ENCODE measurements at places on chromosomes 1 and 21.

DNA sequence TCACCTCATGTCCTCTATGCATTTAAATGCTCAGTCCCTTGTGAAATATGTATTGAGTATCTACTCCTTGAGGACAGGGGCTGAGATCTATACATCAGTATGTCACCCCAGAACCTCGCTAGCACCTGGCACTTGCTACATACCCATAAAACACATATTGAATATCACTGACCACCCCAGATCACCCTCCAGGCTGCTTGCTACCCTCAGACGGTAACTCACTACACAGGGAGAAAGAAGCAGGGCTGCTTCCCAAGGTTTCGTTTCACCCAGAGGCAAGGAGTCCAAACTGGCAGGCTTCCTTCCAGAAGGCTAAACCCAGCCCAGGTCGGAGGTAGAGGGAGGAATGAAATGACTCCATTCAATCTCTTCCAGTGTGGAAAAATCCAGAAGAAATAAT is 8.5 kb downstream of the INKA2 start:
- no peak for DNase-seq

DNA sequence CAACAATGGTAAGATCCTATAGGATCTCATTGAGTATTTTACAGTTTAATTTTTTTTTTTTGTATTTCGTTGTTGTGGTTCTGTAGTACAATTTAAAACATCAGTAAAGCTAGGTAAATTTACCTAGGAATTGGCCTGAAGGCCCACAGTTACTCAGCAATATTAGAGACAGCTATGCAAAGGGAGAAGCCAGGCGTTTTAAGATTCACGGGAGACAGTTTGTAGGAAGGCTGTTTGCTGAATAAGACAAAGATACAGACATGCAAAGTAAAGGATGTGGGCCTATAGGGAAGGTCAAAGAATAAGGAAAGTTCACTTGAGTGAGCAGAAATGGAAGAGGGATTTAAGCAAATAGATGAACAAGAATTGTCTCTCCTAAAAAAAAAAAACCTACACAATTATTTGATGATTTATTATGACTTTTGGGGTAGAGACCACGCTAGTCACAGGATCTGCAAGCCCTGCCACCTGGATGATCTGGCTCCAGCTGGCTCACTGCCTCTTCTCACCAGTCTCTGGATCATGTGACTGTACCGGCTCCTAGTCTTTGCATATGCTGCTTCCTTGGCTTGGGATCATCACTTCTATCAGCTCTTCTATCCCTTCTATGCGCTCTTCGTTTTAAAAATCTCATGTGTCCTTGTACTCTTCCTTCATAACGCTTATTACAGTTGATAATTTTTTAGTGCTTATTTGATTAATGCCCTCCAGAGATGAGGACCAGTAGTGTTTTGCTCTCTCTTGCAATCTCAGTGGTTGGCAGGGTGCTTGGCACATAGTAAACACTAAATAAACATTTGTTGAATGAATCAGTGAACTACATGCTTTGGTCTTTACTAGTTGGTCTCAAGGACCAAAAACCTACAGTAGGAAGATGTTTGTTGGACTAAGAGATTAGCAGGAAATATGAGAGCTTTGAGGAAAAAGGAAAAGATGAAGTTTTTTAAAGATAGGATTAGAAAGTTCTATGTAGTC is 14.1 kb downstream of the DYRK1A start:
- DNase-seq: no peak

- DNase-seq: no peak
Measured at GRCh38 chr1:52677076-52677806, 20.9 kb downstream of the COA7 start.

DNA sequence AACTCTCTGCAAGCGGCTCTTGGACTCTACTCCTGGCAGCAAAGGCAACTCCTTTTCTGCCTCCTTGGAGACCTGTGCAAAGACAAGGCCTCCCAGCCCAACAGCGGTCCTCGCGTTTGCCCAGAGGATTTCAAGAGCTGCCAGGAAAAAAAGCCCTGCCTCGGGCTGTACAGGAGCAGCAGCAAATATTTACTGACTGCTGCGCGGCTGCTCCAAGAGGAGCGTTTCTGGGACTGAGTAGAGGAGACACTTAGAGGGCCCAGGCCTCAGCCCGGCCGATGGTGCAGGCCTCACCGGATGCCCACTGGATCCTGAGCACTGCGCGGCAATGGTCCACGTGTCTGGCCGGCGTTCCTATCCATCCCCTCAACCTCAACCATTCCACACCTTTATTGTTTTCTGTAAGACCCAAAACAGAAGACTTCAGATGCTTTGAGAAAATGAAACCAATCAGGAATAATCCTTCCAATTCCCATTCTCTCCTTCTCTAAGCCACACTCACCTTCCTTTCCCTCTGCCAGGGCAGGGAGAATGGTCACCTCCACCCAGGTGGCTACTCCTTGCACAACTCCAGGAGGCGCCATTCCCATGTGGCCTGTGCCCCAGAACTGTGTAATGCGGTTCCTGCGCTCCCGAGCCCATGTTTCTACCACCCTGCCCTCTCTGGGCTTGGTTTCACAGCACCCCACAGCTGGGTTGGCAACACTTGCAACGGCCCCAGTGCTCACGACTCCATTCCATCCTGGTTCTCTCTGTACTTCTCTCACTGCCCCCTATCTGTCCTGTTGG is 215.8 kb downstream of the TRABD2B start:
- DNase-seq: no peak

GRCh38 chr21:33552093-33552998 is 9.5 kb downstream of the SON start:
- DNase-seq: no peak

DNA sequence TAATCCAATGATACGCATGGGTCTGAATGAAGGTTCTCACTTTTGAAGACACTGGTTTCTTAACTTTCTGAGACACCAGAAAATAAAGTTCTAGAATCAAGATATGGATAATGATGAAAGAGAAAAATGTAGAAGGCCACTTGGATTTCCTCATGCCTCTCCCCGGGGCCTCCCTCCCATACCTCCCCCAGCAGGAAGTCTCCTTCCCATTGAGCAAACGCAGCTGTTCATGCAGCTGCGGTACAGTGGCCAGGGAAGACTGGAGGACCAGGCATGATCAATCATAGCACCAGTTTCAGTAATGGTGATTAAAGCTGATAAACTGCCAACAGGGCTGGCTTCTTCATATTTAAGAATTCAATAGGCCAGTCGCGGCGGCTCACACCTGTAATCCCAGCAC is 10.9 kb upstream of the UBR4 start:
- DNase-seq: no peak

GRCh38 chr1:119623678-119624077 is 24.4 kb downstream of the ZNF697 start:
- DNase-seq: no peak

GRCh38 chr1:169160845-169161495 is 54.5 kb downstream of the ATP1B1 start:
- DNase-seq: no peak

- no peak for DNase-seq
Measured at GRCh38 chr1:89041721-89042120, 19.1 kb upstream of the GBP3 start.

DNA sequence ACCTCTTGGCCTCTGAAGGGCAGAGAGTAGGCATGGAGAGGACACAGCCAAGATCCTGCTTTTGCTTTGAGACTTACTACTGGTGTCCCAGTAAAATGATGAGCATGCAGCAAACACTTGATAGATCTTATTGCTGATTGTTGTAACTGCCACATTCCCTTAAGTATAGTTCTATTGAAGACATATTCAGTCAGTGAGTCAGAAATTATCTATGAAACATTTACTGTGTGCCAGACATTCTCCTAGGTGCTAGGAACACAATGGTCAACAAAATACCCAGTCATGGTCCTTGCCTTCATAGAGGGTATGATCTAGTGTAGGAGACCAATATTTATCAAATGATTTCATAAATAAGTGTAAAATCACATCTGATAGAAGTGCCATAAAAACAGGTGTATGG is 13.6 kb downstream of the STYXL2 start:
- no peak for DNase-seq

DNA sequence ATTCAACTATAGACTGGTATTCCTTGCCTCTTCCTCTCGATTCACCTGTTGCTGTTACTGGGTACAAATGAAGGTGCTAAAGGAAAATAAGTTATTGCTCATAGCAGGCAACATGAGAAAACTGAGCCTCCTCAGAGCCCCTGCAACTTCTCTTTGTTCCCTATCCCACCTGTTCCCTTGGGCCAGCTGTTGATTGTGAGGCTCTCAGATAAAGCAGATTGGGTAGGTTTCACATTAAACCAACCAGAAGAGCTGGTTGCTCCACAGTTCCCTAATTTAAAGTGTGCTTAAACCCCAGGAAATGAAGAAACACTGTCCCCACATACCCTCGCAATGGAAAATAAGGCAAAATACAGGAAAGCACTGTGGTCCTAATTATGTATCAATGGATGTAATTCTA is 4.8 kb downstream of the DEDD start:
- no peak for DNase-seq

DNA sequence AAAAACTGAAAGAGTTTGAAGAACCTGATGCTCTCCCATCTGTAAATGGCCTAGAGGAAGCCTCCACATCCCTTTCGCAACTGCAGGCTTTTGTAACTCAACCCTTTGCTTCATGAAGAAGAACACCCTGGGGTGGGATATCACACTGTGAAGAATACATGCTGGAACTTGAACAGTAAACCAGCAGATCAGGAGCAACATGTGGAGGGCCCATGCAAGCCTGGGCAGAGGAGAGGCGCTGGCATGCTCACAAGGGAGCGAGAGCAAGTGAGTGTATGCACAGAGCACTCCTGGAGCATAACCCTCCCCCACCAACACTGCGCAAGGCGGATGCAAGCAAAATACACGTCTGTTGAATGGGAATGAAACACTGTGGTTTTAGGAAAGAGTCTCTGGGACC is 24.6 kb upstream of the SPAG17 start:
- no peak for DNase-seq

DNA sequence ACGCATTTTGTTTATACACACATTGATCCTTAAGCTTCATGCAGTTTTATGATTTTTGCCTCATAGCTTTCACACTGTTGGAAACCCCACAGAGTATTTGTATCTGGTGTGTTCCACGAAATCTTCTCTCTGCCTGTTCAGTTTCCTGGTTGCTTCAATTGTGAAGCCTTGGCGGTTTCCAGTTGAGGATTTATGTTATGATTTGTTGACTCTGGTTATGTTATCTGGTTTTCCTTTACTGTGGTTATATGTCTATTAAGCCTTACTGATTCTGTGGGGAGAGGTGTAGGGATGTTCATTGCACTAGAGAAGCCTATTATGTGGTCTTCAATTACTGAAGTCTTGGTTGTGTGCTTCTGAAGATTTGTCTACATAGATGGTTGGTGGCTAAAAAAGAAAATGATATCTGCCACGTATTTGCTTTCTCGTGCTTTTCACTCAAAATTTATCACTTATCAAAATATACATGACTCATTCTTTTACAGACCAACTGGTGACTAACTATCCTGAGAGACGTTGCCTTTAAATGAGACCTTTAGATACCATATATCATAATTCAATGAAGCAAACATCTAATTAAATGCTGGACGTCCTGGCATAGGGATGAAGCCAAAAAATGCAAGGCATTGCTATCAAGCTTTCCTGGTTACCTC is 488.0 kb upstream of the B3GALT2 start:
- no peak for DNase-seq

DNA sequence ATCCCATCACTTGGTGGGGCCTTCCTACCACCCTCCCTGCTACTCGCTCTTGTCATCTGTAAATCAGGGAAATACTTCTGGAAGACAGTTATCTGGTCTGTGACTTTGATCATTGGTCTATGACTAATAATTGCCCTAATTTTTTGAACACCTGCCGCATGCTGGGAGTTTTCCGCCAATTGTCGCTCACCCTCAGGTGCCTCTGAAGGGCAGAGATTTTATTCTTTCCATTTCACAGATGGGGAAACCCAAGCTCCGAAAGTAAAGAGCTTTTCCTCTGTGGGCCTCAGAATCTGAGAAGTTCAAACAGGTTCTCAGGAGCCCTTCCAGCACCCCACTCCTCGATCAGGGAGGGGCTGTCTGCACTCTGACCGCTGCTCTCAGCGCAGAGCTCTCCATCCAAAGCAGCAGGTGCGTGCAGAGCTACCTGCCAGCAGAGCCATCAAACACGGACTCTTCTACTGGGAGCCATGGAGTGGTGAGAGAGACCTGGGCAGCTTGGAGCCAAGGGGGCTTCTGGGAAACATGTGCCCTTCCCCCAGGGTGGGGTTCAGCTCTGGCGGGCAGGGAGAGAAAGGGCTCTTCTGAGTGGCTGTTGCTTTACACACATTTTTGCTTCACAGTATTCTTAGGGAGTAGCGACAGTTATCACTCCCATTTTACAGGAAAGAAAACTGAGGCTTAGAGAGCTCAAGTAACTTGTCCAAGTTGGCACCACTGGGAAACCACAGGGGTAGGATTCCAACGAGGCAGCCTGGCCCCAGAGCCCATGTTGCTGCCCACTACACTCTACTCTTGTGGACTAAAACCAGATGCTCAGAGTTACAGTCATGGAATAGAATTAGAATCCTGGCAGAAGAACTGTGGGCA is 5.8 kb upstream of the RUNX3 start:
- DNase-seq: no peak

DNA sequence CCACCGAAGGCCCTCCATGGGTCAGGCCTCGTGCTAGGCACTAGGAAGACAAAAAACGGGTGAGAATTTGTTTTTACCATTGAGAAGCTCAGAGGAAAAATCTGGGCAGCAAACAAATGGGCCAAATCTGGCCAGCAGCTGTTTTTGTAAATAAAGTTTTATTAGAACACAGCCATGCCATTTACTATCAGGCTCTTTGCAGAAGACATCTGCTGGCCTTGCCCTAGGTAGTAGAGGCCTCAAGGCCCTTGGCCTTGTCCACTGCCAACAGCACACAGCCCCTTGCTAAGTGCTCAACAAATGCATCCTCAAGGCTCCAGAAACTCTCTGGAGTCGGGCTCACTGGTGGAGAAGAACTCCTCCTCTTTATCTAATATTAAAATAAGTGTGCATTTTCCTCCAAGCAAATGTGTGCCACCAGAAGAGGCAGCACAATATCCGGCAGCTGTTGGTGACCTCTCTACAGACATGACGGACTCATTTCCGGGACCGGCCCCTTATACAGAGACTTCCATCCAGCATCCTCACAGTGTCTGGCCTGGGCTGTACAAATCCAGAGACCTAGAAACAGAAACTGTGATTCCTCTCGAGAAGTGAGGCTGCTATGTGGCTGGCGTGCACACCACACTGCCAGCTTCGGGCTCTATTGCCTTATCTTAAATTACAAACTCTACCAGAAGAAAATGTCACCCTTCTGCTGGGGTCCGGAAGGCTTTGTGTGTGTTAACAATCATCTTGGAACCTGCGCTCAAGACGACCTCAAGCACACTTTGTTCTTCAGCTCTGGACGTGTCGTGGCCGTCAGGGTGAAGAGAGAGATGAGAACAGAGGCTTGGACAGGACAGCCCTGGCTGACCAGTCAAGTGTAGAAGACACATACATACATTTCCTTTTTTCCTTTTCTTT is 203.9 kb downstream of the TOMM20 start:
- DNase-seq: no peak

DNA sequence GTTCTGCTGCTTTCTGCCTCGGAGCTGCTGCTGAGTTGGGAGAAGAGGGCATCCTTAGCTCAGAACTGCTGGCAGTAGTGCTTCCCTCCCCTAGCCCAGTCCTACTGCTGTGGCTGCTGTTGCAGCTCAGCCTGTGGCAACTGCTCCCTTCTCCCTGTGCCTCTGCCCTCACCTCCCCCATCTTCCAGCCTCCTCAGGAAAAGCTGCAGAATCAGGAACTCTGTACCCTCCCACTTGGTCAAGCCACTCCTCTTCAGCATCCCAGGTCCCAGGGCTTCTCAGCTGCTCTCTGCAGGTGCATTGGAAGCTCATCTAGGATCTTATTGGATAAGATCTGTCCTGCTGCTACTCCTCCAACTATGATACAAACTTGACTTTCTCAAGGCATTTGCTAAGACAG is 316.7 kb downstream of the BRINP2 start:
- DNase-seq: no peak

- DNase-seq: no peak
Measured at GRCh38 chr1:106613861-106614260, 442.6 kb upstream of the PRMT6 start.
